Osteoblast (primary cell): ENCODE measurements at places on chromosomes 7 and 10. TPM values are rescaled to one million over a fixed set of nuclear protein-coding genes. Genes with fewer than 3 reads are reported as not detected.

DNA sequence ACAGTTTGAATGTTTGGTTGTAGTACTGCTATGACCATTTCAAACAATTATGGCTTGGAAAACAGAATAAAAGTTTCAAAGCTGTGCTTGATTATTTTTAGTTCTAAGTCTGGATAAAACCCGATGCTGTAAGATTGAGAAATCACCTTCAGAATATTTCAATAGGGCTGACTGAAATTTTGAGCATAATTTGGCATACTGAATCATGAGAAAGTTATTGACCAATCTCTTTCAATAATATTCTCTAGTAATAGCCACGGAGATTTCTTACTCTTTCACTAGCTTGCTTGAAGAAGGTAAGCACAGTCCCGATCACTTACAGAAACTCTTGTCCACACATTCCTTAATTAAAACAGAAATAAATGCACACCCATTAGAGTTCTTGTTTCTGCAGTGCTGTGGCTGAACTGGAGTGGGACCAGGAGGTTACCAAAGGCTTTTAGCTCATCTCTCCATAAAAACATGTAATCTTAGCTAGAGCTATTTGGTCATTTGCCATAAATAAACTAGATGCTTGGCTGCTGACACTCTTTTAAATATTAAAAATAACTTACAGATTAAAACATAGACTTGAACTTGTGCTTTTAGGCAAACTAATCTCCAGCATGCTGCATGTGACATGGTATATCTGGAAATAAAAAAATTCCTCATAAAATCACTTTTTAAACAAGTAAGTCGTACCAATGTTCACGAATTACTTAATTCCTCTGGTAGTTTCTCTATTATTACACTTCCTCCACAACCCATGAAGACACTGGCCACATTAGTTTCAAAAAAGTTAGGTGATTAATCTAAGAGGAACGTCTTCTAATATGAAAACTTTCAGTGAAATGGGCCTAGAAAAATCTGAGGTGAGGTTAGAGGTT is 97.8 kb downstream of the AGMO start:
- DNase-seq, result no peak

- DNase-seq, result no peak
Measured at GRCh38 chr7:116553168-116553964, 28.5 kb downstream of the CAV1 start.

DNA sequence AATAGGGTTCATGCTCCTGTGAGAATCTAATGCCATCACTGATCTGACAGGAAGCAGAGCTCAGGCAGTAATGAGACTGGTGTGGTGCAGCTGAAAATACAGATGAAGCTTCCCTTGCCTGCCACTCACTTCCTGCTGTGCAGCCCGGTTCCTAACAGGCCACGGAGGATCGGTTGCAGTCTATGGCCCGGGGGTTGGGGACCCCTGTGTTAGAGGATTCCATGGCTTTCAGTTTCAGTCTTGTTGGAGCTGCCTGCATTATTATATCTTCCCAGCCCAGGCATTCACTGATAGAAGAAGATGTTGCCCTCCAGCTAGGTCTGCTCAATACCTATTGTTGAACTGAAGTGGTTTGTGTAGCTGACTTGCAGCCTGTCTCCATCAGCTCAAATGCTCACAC is 1298.8 kb downstream of the TYW1 start:
- no peak for DNase-seq

- DNase-seq, result peak; percentile 27
Measured at GRCh38 chr10:28072573-28072972, 73.7 kb upstream of the ODAD2 start.

GRCh38 chr7:48416327-48416908 is 245.2 kb downstream of the ABCA13 start:
- peak; percentile 1 for DNase-seq

DNA sequence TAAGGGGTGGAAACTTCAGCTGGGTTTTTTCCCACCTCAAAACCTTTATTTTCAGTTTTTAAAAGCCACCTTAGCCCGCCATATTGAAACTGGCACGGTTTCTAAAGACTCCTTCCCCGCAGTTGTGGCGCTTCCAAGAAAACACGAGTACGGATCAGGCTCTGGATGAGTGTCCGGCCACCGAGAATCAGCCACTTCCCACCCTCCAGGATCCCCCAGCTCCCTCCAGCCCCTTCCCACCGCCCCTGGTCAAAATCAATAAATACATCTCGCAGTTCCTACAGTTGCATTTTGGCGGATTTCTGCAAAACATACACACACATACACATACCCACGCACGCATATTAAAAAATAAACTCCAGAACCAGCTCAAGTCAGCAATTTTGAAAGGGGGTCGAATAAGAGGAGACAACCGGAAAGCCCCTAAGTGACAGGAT is 1.1 kb downstream of the SFMBT2 start:
- DNase-seq, result no peak

DNA sequence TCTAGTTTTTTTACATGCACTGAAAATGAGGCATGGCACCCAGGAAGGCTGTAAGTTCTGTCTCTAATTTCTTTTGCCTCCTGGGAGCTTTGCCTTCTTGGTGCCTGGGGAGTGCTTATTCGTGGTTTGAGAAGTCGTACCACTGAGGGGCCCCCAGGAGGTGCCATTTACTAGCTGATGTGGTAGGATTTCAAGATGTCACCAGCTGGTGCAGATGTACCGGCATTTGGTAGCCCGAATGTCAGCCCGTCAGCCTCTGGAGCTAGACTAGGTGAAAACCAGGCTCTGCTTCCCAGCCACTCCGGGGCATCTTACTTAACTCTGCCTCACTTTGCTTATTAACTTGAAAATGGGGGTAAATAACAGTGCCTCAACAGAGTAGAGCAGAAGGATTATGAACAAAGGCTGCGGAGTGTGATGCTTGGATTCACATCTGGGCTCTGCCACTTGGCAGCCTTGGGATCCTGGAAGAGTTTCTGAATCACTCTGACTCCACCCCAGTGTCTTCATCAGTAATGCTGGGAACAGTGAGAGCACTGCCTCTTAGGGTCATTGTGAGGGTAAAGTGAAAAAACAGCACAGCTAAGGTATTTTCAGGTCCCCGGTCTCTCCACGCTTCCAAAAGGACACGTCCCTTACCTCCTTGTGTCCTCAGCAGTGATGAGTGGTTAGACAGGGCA is 31.4 kb upstream of the BTBD16 start:
- peak; percentile 93 for DNase-seq

GRCh38 chr10:13765641-13766341 is 179.0 kb downstream of the PRPF18 start:
- no peak for DNase-seq

GRCh38 chr10:112189465-112189864 is 5.9 kb upstream of the GPAM start:
- DNase-seq, result no peak

DNA sequence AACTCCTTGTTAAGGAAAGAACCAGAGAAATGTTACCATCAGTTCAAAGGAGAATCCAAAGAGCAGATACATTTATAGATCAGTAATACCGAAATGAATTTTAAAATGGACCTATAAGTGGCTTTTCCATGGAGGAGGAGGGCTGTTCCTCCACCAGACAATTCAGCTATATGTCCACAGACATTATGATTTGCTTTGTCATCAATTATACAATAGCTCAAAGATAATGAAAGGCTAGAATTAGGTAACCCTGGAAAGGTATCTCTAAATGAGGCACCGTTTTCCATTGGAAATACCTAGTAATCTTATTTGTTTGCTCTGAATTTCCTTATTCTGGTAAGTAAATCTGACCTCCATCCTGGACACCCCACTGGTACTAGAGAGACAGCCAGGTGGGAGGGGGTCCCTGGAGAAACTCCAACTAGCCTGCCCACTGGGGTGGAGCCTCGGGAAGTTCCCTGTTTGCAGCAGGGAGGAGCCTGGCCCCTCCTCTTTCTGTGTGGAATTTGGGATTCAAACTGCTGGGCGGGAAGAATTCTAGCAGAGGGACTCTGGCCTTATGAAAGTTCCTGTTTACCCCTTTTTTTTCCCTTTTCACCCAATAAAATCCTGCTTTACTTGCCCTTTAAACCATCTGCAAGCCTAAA is 218.0 kb downstream of the PHF14 start:
- no peak for DNase-seq

DNA sequence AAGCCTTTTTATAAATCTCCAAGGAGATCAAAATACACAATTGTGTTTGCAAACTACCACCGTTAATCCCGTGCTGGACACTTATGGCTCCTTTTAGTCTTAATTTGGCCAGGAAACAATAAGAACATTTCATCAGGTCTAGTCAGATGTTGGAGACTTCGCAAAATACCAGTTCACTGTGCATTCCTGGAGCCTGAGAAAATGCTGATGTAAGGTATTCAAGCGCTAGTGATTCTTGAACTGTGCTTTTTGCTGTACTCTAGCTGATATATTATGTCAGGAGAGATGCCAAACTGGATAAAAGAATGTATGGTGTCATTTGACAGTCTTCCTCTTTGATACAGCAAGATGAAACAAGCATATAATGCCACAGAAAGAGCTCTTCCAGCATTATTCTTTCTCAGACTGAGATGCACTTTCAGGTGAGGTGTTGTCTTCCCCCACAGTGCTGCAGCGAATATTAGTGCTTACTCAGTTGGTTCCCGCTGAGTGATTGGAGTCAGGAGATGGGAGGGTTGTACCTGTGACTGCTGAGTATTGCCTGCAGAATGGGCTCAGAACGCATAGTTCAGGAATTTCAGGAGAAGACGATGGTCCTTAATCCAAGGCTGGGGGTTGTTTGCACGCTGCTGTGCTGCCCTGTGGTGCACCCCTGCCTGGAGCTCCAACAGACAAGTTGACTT is 59.2 kb downstream of the OGDH start:
- peak; percentile 77 for DNase-seq

DNA sequence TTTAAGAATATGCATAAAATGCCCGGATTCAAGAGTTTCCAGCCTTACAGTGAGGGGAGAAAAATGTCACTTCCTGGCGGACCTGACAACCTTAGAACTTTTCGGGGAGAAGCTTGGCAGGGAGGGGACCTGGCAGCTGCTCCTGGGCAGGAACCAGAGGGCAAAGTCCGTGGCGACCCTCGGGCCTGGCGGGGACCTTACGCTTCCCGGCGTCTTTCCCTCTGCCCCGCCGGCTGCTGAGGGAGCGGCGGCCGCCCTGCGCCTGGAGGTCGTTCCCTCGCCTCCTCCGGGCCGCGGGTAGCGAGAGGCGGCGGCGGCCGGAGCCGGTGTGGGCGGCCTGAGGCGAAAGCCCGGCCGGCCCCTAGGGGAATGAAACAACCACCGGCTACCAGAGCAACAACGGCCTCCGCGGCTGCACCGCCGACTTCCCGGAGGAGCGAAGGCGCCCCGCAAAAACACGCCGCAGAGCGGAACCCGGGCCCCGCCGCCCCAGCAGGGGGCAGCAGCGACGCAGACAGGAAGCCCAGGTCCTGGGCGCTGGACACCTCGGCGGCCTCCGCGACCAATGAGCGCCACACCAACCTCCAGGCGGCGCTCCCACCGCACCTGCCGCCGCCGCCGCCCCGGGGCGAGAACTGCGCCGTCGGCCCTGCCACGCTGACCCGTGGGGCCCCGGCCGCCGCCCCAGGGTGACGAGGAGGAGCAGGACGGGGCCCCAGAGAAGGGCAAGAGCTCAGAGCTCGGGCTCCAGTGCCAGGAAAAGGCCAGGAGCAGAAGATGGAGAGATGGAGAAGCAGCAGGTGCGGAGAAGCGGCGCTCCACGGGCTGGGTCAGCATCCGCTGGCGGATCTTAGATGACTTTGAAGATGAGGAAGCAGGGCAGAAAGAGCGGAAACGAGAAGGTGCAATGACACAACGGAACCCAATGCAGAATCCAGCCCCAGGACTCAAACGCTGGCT is 10.5 kb upstream of the ACSM6 start:
- DNase-seq, result peak; percentile 99

- DNase-seq, result no peak
Measured at GRCh38 chr10:126405239-126405775, 17.0 kb upstream of the ADAM12 start.

GRCh38 chr7:52504561-52504960 is 530.9 kb upstream of the POM121L12 start:
- no peak for DNase-seq

DNA sequence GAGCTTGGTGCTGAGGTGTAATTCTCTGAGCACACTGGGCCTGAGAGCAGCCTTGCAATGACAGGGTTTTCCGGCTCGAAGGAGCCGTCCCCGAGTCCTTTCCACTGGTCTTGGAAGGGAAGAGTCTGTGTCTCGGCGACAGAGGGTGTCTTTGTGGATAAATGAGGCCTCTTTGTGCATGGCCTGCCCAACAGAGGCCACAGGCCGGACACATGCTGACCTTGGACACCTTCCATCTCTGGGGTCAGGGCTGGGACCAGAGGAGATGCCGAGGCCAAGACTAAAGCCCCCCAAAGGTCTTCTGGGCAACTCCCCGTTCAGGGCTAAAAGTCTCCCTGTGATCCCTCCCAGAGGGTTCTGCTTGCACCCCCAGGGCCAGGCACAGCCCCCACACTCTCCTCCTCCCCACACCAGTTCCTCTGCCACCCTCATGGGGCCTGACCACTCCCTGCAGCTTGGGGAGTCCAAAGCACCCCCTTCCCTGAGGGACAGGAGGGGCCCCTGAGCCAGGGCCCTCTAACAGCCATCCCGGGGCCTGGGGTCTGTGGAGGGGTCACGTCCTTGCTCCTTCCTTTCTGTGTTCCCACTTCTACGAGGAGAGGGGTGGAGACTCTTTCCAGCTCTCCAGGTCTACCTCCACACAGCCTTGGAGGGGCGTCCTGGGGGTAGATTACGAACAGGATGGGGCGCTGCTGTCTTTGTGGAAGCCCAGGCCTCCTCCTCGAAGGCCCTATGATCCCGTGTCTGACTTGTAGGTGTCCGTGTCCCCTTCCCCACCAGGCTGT is 130.6 kb upstream of the FAM20C start:
- peak; percentile 39 for DNase-seq

GRCh38 chr10:100504096-100504495 is 15.6 kb downstream of the SEC31B start:
- no peak for DNase-seq

GRCh38 chr7:74000489-74001149 is 27.4 kb upstream of the ELN start:
- DNase-seq, result no peak

DNA sequence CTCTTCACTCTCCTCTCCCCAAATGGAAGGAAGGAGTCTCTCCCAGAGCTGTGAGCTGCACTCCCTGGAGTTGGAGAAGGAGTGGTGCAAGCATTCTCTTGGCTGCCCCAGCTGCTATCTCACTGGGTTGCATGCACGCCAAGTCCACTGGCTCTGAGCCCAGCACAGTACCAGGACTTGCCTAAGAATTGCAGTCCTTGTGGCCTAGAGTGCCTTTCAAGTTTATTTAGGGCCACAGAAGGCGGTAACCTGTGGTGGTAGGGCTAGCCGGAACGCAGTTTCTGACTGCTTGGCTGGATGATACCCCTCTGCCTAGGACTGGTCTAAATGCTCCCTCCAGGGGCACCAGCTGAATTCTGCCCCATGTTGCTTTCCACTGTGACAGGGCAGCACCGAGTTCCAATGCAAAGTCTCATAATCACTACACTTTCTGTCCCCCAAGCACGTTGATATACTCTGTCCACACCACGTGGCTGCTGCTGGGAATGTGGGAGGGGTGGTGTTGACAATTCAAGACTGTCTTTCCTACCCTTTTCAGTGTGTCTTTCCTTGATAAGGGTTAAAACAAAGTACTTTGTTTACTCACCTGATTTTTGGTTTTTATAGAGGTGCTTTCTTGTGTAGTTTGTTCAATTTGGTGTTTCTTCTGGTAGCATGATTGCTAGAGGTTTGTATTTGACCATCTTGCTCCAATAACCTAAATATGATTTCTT is 57.0 kb downstream of the PHTF2 start:
- DNase-seq, result no peak

- DNase-seq, result no peak
Measured at GRCh38 chr10:72762042-72762441, 70.1 kb downstream of the MCU start.

Gene GALNT17
- 0.29 and 0.36 TPM in 2 replicates for total RNA-seq

Gene FAM13C
- total RNA-seq, result 6.2 and 6.5 TPM in 2 replicates

Gene FXYD4
- not detected in 2 replicates for total RNA-seq

Gene MPP7
- 1.5 and 2.2 TPM in 2 replicates for total RNA-seq

Gene CPED1
- total RNA-seq, result 30.8 and 37.4 TPM in 2 replicates

Gene MSS51
- total RNA-seq, result 2.2 and 2.4 TPM in 2 replicates

Gene CFAP58
- total RNA-seq, result 0.36 and 0.59 TPM in 2 replicates
